AG04449 (cell line): ENCODE measurements at places on chromosomes 12 and 14.

DNA sequence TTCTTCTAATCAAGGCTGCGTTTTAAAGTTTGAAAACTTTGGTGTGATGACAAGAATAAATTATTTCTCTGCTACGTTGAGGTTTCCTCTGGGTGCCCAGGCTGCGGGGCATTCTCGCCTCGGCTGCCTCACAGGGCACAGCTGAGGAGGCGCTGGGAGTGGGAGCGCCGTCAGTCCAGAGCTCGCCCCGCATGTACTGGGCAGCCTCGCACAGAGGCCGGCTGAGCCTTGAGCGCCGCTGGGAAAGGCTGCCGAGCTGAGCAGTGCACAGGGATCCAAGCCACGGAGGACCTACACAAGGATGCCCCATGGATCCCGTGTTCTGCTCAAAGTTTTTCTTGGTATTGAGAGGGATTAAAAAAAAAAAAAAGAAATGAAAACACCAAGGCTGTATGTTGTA is 11.6 kb downstream of the RFX4 start:
- DNase-seq: no peak

- no peak for DNase-seq
Observed at GRCh38 chr14:73168691-73169090, 32.4 kb downstream of the PSEN1 start.

- peak; percentile 38 for DNase-seq
Observed at GRCh38 chr14:90301668-90302090, 30.1 kb downstream of the NRDE2 start.

- no peak for DNase-seq
Observed at GRCh38 chr14:56528927-56529326, 50.7 kb upstream of the TMEM260 start.

DNA sequence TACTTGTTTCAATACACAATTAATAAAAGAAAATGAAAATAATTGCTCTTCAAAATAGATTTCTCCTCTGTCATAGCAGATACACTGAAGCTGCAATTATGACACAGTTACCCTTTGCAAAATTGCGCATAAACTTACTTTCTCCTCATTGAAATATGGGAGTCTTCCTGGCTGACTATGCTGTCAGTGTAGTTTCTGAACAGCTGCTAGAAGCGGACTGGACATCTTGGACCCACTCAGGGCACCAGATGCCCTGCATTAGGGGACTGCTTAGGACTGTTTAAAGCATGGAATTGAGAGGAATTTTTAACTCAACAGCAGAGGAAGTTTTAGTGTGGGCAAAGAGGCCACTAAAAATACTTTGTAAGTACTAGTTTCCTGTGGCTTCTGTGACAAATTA is 454.9 kb downstream of the ATP23 start:
- DNase-seq: no peak

DNA sequence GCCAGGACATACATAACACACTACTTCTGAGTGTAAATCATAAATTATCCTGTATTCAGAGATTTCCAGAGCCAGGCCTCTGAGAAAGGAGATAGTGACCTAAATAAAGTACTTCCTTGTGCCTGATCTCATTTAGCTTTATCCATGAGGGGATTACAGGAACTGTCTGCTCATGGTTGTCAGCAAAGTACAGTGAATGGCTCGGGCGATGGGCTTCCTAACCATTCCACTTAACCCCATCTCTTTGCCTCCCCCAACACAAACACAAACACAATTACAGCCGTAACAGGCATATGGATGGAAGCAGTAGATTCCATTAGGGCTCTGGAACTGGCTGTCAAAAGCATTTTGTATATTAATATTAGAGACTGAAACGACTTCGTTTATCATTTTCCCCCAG is 206.7 kb upstream of the CPNE8 start:
- DNase-seq: no peak

GRCh38 chr12:113133666-113134065 is 1.9 kb downstream of the RASAL1 start:
- no peak for DNase-seq

DNA sequence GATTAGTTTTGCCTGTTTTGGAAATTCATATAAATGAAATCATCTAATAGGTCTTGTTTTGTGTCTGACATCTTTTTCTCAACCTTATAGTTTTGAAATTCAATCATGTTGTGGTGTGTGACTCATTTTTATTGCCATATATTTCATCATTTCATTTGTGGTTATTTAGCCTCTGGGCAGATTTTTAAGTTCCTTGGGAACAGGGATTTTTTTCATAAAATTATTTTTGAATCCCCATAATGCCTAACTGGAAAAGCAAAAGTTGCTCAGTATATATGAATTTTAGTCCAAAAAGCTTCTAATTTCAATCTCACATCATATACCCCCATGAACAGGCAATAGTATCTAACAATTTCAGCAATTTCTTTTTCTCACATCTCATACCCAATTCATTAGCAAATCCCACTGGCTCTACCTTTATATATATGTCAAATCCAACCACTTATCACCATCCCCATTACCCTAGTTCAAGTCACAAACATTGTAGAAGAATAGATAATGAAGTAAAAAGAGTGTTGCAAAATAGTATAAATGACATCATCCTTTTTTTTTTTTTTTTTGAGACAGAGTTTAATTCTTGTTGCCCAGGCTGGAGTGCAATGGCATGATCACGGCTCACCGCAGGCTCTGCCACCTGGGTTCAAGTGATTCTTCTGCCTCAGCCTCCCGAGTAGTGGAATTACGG is 2.6 kb upstream of the OR6J1 start:
- no peak for DNase-seq

DNA sequence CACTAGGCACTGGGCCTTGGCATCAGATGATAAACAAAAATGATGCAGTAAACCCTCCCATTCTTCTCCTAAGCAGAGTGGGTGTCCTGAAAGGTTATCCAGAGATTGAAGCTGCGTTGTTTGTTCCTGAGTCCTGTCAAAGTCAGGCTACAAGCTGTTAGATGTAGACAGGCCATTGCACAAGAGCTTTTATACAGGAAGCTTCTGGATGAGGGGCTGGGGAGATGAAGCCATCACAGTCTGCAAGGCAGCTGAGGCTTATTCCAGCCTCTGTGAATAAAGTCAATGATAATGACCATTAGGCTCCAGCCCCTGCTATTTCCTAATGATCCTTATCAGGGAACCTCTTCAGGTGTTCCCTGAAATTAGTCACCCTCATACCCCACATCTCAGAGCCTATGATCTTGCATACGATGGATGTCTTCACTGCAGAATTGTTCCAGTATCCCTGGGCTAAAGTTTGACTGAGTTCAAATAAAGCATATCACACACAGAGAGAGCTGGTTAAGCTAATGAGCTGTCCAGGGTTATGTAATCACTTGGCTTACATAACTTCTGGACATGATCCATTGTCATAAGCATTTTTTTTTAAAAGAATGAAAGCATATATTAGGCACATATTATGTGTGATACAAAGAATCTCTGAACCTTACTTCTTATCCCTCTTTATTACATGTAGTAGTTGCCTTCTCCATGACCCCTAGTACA is 337.1 kb upstream of the OR4E1 start:
- DNase-seq: no peak

DNA sequence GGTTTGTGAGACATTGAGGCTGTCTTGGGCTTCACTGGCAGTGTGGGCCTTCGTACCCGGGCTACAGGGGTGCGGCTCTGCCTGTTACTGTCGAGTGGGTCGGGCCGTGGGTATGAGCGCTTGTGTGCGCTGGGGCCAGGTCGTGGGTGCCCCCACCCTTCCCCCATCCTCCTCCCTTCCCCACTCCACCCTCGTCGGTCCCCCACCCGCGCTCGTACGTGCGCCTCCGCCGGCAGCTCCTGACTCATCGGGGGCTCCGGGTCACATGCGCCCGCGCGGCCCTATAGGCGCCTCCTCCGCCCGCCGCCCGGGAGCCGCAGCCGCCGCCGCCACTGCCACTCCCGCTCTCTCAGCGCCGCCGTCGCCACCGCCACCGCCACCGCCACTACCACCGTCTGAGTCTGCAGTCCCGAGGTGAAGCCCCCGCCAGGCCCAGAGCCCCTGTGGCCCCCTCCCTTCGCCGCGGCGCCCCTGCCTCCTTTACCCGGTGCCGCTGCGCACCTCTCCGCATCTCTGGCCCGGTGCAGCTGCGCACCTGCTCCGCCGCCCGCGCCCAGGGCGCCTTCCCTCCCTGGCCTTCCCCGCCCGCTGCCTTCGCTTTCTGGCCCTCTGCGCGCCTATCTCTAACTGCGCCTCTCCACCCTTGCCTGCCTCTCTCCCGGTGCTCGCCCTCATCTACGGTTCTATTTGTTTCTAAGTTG is at the start of gene ENO2:
Gene ENO2 (plus strand): TSS at position 335 of the 701 bp plus-strand sequence. CDS start 1,253 bp downstream, outside the sequence.
- no peak for DNase-seq

DNA sequence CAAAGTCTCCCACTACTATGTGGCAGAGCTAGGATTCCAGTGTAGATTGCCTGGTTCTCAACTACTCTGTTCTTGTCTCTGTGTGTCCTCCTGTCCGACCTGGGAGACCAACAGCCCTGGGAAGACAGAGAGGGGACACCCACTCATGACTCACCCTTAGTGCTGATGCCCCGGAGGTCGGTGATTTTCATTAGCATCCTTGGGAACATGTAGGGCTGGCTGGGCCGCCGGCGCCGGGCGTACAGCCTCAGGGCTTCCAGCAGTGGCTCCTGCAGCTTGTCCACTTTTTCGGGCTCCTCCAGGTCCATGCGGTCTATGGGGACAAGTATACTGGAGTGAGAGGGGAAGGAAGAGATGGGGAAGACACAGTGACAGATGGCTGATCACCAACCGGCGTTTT is 5.9 kb upstream of the ITGB7 start:
- no peak for DNase-seq

DNA sequence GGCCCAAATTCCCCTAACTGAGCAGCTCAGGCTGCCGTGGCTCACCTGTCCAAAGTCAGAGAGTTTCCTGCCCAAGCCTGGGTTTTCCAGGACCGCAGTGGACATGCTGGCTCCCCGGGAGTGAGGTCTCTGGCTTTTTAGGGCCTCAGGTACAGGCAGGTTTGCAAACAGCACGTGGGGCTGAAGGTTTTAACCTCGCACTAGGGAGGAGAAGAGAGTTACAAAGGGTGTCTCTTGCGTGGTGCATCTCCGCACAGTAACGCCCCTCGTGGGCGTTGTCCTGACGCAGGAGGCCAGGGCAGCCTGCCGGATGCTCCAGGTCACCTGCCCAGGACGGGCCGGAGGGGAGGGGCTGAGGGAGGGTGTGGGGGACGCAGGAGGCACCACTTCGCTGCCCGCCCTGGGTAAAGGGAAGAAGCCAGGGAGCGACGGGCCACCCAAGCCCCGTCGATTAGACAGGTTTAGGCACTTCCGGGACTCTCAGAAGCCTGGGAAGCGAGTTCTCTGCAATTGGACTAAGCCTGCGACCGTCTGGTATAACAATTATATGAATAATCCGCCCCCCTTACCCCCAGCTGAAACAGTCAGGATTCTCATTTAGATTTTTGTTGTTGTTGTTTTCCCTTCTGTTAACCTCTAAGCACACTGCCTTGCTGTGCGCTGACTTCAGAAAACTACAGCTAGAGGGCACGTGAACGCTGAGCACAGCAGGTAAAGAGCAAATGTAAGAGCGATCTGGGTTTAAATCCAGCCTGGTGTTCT is at the start of gene PAH:
Gene PAH (minus strand): TSS at position 219 of the 762 bp plus-strand sequence. CDS start 114 bp downstream, at position 105.
- DNase-seq: no peak

- no peak for DNase-seq
Observed at GRCh38 chr12:124694250-124694649, 126.8 kb upstream of the NCOR2 start.

DNA sequence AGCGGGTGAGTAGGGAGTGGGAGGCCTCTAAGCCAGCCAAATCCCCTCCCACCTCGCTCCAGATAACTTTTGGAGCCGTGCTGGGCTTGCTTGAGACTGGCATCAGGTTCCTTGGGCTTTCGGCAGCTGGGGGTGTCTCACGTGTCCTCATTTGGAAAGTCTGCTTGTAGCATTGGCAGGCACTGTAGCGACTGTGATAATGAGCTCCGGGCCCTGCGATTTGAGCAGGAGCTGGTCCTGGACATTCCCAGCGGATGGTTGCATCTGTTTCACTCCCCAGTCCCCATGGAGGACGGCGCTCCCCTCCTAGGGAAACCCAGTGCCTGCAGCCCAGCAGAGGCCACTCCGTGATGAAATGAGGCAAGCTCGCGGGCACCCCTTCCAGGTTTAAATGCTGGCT is 49.4 kb downstream of the DGLUCY start:
- DNase-seq: no peak
